Hypothalamus (tissue), 51 donors: ENCODE measurements at places on chromosomes 5 and 9.

DNA sequence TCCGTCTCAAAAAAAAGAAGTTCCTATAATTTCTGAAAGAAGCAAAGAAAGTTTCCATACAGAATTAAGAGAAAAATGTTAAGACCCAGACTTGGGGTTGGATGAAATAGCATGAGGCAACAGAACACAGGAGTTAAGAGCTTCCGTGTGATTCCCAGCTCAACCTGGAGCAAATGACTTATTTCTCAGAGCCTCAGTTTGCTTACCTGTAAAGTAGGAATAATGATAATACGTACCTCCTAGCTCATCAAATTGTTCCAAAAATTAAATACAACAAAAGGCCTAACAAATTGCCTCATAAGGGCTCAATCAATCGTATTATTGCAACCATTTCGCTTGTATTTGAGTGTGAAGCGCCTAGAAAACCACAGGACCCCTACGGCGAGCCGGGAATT is 600 bp upstream of the GPR107 start:
- DNase-seq, result no peak

DNA sequence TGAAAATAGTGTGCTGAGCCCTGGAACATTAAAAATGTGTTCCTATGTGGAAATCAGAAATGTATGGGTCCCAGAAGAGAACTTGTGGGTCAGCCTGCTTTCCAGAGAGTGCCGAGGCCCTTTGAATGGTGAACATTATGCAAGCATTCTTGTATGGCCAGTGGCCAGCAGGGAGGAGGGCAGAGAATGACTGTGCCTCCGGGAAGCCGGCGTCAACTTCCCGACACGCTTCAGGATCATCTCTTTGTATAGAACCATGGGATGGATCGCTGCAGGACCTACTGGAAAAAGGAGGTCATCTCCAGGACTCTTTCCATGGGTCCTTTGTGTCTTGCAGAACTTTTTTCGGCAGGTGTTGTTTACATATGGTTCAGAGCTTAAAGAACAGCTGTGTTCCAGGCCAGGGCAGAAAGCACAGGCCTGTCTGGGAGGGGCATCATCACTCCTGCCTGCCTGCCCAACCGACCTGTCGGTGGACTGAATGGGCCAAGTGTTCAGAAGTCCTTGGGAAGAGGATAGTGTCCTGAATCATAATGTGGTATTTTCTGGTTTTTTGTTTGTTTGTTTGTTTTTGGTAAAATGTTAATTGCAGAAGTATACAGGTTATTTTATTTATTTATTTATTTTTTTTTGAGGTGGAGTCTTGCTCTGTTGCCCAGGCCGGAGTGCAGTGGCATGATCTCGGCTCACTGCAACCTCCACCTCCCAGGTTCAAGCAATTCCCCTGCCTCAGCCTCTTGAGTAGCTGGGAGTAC is 9.0 kb downstream of the PRRC2B start:
- peak; percentile 27 for DNase-seq

GRCh38 chr9:14936491-14936890 is 26.3 kb upstream of the FREM1 start:
- no peak for DNase-seq

DNA sequence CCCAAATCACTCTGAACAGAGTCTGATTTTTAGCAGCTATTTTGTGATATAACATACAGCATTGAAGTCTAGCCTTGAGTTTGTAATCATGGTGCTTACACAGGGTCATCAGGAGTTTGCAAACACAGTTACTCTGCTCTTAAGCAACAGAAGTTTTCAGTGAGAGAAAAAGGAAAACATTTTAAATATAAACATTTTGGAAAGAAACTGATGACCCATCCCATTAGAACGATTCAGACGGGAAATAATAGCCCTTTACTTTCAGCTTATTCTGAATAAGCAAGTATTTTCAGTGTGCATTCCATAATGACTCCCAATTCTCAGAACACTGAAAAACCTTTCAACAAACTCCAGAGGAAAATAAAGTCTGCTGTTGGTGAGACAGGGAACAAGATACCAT is 46.7 kb upstream of the TMC1 start:
- no peak for DNase-seq

DNA sequence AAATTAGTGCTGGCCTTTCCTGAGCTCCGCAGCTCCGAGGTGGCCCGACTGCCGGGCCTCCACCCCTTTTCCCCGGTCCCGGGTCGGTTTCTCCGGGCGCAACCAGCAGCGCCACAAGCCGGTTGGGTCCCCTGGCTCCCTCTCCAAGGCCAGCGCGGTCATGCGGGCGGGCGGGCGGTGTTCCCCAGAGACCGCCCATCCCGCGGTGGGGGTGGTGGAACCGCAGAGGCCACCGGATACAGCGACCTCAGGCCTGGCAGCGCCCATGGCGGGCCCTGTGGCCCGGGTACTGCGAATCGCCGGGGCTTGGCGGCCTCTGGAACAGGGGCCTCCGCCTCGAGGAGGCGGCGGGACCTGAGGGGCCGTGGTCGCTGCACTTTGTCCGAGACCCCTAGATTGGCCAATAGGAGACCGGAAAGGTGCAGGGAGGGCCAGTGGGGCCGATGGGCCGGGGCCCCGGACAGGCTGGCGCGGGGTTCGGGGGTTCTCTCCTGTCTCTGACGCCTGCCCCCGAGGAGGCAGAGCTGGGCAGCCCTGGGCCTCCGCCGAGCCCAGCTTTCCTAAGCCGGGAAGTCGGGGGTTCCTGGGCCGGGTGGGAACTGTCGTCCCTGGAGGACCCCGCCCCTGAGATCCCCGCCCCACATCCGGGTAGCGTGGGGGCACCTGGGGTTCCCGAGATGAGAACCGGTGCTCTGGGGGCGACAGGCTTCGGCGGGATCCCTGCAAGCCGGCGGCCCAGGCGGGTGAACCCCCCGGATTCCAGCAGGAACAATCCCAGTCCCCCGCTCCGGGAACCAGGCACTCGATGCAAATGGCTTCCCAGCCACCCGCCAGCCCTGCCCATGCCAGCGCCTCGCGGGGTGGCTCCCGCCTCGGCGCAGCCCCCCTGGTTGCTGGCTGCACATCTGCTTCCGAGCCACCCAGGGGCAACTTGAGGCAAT is 293.9 kb downstream of the ZSWIM6 start:
- peak; percentile 56 for DNase-seq

DNA sequence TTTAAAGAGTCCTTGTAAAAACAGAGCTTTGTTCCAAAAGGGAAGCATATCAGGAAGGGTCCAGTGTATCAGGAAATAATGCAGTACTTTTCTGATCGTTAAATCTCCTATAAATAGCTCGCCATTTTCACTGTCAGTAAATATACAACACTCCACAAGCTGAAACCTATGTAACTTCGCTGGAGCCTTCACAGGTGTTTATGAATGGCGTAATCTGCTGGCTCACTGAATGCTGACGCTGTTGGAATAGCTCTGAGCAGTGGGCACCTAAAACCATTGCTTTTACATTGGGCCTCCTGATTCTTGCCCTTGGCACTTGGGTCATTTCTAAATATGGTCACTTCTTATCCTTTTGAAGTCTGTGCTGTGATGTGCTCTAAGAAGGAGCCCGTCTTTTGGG is 4.3 kb downstream of the SHC3 start:
- no peak for DNase-seq

DNA sequence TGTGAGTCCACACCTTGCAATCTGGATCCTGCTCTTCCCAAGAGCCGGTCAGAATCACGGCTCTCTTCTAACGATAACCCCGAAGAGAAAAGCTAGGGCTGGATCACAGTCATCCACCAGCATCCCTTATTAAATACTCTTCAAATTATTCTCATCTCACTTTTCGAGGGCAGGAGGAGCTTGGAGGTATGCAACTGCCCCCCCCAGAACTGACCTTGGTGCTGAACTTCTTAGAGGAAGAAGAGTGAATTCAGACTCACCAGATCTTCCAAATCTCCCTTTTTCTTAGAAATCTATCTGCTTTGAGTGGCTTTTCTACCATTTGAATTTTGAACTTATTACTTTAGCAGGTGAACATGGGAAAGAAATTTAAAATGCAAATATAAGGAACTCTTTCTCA is 75.7 kb downstream of the MED10 start:
- no peak for DNase-seq

DNA sequence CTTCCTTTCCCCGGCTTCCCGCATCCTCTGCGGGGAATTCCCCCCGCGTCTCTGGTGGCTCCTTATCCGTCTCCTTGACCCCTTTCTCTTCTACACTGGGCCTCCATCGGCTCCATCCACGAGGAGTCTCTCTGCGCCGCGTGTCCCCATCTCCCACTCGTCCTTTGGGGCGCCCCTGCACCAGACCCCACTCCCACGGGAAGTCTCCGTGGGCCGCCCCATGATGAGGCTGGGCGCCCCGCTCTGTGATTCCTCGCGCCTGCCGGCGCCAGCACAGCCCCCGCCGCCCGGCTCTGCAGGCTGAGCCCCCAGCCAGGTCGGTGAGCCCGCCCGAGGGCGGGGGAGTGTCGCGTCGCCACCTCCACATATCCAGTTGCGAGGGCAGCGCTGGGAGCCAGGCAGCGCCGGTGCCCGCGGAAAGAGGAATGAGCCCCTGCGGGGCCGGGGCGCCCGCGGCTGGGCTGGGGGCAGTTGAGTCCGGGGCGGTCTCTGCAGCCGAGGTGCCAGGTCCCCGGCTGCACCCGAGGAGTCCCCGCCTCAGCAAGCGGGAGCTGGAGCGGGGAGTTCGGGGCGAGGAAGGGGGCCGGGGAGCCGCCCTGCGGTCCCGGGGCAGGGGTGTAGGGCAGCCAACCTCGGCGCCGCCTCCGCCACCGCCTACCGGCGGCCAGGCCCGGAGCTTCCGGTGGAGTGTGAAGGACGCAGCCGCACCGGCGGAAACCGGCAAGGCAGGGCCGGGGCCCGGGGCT is 2.1 kb upstream of the TRAF1 start:
- peak; percentile 22 for DNase-seq

GRCh38 chr5:82513738-82514137 is 235.6 kb upstream of the RPS23 start:
- DNase-seq, result no peak

DNA sequence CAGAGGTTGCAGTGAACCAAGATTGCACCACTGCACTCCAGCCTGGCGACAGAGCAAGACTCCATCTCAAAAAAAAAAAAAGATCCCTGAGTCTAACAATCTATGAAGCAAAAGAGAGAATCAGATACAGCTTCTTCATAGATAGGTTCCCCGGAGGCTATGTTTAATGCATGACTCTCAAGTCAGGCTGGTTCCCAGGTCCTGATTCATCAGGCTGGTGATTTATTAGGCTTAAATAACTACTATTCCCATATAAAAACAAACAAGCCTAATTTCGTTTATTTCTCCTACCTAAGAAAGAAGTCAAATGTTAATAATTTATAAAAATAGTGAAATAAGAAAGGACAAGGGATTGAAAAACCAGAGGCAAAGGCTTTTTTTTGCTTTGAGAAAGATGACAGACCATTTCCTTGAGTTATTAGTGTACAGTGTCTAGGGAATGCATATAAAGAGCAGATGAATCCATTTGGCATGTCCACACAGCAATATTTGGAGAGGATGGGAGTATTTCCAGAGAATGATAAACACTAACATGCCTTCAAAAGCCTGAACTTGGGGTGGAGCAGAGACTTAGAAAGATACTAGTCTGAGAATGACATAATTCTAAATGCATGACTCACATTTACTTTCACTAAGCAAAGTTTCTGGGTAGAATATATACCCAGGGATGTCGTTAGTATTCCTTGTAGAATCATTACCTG is 115.3 kb downstream of the NREP start:
- DNase-seq, result no peak

- DNase-seq, result no peak
These were observed 71.5 kb upstream of the PALM2AKAP2 start for GRCh38 chr9:109708451-109708945.

DNA sequence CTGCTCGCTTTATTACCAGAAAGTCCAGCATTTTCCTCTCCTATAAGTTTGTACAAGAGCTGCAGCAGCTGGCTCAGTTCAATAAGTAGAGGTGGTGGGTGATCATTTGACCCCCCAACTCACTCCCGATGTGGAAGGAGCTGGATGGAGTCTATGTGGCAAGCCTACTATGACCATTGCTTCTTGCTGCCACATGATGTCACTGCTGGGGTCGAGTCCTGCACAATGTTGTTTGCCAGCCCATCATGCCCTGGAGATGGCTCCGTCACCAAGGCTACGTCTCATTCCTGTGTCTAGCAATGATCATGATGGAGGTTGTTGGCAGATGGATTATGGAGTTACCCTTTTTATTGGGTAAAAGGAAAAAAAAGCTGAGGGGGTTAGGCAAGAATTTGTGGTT is 266.3 kb downstream of the PSAT1 start:
- DNase-seq, result no peak

- DNase-seq, result no peak
These were observed 215.4 kb downstream of the GLIS3 start for GRCh38 chr9:4084435-4084818.

GRCh38 chr5:167944121-167944852 is 347.2 kb upstream of the WWC1 start:
- DNase-seq, result no peak

- DNase-seq, result no peak
These were observed 218.7 kb downstream of the GLIS3 start for GRCh38 chr9:4080921-4081895.

- DNase-seq, result no peak
These were observed 175.8 kb upstream of the KLF9 start for GRCh38 chr9:70590315-70590677.

GRCh38 chr5:106086352-106086751 is 1584.4 kb downstream of the EFNA5 start:
- no peak for DNase-seq

- no peak for DNase-seq
These were observed 22.2 kb downstream of the SHB start for GRCh38 chr9:38046661-38047300.

DNA sequence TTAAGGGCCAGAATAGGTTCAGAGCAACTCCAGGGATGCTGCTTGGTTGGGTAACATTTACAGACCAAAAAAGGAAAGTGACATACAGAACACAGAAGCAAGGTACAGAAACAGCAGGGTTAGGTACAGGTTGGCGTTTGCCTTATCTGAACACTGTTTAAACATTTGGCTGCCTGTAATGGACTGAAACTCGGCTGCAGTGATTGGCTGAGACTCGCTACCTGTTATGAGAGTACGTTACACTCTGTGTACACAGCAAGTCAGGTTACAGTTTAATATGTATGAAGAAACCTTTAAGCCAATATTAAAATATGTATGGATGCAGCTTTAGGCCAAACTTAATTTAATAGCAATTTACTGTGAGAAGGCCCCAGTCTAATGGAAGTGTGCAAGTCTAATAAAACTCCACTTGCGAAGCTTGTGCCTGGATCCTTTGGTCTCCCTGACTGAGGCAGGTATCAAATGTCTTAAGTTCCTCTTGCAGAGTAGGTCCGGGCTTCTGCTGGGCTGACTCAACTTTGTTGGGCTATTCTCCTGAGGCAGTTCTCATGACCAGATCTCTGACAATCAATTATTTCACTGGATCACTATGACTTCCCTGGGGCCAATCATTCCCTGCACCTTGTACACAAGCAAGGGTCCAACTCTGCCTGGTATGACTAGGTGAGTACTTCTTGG is 204.9 kb downstream of the ZNF462 start:
- DNase-seq, result no peak

GRCh38 chr5:144248015-144248414 is 77.3 kb downstream of the KCTD16 start:
- no peak for DNase-seq
